ENCODE measurements at places on chromosomes 6 and 20.

- DNase-seq: no peak
Measured at GRCh38 chr6:53540129-53540692, 4.7 kb downstream of the GCLC start.

- no peak for DNase-seq
Measured at GRCh38 chr6:121847806-121848522, 412.5 kb downstream of the GJA1 start.

DNA sequence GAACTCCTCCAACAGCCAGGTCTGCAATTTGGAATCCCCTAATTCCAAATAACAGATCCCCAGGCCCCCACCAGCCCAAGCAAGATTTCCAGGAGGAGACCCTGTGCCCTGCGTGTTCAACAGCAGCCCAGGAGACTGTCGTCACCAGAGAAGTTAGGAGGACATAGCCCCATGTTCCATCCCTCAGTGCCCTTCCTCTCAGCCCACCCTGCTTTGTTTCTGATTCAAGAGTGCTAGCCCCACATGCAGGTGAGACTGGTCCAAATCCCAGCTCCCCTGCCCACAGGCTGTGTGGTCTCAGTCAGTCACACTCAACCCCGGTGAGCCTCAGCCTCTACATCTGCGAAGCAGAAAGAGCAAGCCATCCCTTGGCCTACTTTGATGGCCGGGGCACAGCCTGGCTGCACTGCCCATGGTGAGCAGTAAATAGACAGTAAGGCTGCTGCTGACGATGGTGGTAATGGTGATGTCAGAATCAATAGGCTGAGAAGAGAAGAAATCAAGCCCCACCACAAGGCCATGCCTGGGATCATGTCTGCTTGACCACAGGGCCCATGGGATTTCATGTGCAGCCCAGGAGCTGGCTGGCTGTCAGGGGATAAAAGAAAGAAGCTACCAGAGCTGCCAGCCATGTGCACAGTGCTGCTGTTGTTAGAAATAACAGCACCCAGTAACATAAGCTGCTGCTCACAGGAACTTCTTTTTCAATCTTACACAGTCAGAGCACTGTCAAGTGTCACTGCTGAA, 51.5 kb upstream of the NXT1 start:
- no peak for DNase-seq

DNA sequence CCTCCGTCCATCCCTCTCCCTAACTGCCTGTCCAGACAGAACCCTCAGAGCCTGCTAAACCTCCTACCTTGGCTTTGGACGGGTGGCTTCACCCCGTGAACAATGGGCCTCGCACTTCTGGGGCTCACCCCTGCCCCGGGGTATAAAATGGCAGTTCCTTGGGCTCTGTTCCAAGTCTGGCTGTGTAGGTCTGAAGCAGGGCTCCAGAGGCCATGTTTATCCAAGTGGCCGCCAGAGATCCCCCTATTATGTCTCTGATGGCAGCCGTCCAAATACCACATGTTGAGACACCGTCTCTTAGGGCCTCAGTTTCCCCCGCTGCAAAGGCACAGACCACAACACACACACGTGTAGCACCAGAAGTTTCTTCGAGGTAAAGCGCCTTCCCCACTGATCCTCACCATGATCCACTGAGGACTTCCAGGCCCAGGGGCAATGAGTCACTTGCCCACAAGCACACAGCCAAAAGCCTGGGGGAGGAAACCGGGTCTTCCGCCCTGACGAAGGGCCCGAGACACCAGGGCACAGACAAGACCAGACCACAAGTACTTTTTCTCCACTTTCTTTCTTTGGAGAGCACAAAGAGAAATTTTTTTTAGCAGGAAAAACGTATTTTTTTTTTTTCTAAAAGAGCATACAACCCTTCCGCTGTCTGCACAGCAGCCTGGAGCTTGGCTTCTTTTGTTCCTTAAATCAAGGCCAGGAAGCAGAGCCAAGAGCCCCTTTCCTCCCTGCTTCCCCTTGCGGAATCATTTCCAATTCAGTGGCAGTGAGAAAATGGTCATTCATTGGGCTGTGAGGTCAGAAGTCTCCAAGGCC, 11.8 kb downstream of the CPNE5 start:
- no peak for DNase-seq

DNA sequence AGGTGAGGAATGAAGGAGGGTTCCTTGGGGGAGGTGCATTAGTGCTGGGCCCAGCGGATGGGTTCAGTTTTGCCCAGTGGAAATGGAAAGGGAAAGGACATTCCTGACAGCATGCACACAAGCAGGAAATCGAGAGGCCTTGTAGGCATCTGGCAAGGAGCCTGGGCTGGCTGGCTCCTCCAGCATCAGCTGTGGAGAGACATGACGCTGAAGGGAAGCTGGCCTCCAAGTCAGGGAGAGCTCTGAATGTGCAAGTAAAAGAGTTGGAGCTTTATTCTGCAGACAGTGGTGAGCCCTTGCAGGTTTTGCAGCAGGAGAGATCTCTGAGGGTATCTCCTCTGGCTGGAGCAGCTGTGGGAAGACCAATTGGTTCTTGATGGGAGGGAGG, 154.3 kb downstream of the MRPL14 start:
- DNase-seq: no peak

- no peak for DNase-seq
Measured at GRCh38 chr6:75870389-75870788, 121.3 kb downstream of the MYO6 start.

DNA sequence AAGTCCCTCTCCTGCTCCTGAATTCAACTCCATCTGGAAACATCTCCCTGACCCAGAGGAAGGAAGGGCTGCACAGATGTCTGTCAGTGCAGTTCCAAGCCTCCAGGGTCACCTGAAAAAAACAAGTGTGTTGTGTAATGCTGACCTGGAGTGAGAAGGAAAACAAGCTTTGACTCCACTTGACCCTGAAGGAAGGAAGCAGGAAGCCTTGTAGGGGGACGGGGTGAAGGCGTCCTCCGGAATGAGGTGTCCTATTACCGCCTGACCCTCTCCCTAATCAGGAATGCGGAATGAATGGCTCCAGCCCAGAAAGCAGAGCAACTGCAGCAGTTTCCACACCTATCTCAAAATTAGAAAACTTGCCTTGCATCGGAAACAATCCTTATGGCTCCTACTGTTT, 13.9 kb upstream of the ADGRF5 start:
- DNase-seq: peak; percentile 40

- DNase-seq: no peak
Measured at GRCh38 chr6:42259841-42260395, 42.3 kb upstream of the MRPS10 start.

GRCh38 chr6:167846997-167847606, 20.4 kb downstream of the AFDN start:
- DNase-seq: no peak

GRCh38 chr6:133169901-133170300, 71.3 kb upstream of the EYA4 start:
- no peak for DNase-seq

DNA sequence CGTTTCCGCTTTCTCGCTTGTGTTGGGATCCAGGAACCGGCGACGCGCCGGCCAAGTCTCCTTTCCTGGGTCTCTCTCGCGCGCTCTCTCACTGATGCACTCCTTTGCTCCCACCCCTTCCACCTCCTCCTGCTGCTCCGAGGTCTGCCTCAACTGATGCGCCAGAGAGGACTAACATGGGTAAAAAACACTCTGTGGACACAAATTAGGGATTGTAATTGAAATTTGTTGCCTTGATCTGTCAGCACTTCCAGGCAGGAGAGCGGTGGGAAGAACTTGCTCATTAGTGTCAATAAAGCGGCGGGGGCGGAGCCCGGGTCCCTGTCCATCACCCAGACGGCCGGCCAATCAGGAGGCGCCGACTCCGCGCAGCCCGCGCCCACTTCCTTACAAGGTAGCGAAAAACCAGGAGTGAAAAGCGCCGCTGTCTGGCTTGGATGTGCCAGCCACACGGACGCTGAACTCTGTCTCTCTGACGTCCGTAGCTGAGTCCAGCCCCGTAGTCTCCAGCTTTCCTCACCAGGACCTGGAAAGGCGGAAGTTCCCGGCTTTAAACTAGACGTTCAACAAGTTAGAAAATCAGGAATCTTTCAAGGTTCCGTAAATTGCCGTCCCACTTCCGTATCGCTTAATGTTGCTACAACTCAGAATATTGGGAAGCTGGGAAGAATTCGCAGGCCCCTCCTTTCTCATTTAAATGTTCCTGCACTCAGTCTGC, at the start of gene TBX18:
TSS of gene TBX18 (minus strand) at position 267 of the 718 bp plus-strand sequence. CDS start 417 bp downstream, outside the sequence.
- DNase-seq: peak; percentile 96

DNA sequence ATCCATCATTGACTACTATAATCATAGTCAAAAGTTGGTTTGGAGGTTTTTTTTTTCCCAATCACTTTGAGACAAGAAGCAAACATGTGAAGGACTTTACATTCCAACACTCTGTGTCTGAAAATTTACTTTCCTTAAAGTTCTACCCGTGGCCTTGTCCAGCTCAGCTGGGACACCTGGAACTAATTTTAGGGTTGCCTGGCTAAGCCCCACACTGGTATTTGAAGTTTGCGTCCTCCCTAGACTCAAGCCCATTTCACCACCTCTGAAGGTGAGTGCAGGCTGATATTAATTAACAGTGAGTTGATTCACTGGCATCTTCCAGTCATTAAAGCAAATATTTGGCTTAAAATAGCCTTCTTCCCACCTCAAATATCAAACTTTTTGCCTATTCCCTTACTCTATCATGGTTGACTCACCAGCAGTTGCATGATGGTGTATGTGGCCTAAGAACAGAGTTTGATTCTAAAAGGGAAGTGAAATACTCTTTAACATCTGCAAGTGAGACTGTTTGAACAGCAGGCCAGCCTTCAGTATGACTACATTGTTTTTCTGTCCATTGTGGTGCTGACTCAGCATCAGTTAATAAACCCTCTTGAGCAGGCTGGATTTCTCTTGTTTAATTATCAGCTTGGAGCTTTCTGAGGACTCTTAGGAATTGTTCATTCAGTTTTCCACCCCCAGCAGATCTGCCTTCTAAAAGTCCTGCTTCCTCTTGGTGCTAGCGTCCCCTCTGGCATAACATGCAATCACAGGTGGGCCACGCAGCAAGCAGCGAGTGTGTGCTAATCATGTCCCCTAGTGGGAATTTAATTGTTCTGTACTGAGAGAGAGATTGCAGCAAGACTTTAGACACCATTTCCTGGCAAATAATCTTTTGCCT, 1.8 kb upstream of the PRDM1 start:
- no peak for DNase-seq

DNA sequence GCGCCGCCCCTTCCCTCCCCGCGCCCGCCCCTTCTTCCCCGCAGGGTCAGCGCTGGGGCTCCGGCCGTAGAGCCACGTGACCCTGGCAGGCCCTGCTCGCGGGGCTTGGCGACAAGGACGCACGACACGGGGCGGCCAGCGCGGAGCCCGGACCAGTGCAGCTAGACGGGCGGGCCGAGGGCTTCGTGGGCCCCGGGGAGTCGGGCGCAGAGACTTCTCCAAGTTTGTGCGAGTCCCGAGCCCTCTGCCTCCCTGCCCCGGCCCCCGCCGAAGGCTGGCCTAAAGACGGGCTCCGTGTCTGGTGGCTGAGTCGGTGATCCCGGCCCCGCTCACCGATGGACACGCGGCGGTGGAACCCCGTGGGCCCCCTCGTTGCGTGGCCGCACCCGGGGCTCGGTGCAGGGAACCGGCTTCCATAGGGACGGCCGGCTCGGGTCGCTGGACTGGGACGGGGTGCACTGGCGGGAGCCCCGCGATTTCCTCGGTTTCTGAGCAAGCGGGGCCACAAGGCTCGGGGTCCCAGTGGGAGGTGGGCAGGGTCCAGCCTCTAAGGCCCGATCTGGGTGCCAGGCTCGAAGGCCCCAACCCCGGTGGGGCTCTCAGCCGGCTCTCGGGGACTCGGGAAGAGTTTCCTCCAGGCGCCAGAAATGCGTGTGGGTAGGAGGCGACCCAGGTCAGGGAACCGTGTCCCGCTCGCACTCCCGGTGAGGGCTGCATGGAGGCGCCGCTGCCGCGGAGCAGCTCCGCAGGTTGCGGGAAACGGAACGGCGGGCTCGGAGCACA, 452 bp upstream of the GATA5 start:
- DNase-seq: no peak

GRCh38 chr20:12984069-12984765, 24.6 kb upstream of the SPTLC3 start:
- DNase-seq: no peak

GRCh38 chr6:129598244-129599187, 111.5 kb downstream of the ARHGAP18 start:
- no peak for DNase-seq

DNA sequence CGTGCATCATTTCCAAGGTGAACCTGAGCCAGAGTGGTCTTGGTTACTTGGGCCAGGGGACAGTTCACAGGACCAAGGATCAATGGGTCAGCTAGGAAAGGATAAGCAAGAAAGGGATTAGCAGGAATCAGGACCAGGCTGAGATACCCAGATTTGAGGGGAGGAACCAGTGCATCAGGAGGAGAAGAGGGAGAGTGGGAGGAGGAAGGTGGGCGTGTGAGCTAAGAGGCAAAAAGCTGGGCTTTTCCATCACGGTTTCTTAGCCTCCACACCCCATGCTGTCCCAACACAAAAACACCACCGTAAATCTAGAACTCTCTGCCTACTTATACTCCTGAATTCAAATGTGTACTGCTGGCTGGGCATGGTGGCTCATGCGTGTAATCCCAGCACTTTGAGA, 27.5 kb downstream of the EYA4 start:
- DNase-seq: no peak

- DNase-seq: no peak
Measured at GRCh38 chr20:39861381-39861780, 827.7 kb downstream of the MAFB start.

GRCh38 chr6:2770171-2770570, 5.0 kb downstream of the WRNIP1 start:
- DNase-seq: no peak

DNA sequence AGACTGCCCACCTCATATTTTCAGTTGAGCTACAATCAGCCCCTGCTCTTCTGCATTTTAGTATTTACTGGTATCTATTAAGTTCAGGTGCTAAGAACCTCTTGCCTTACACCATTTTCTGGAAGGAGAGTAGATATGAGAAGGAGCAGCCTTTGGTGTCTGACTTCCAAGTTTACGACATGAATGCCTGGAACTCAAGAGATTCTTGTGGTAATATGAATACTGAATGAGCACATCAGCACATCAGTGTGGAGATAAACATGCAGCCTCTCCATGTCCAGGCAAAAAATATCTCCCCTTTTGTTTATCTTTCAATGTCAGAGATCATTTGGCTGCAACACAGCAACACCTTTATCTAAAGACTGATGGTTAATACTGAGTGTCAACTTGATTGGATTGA, 65.8 kb upstream of the THEMIS start:
- no peak for DNase-seq

GRCh38 chr6:35687658-35688604, 784 bp downstream of the FKBP5 start:
- no peak for DNase-seq

DNA sequence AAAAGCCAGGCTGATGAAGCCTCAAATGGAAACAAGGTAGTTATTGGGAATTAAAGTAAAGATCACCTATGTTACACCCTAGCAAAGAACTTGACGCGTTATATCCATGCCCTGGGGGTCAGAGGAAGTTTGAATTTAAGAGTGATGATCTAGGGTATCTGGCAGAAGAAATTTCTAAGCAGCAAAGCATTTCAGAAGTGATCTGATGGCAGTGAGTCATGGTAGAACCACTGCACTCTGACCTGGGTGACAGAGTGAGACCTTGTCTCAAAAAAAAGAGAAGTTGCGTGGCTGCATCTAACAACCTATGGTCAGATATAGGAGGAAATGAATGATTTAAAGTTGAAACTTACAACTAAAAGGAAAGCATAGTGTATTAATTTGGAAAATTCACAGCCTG, 45.2 kb downstream of the SCP2D1 start:
- no peak for DNase-seq

- no peak for DNase-seq
Measured at GRCh38 chr6:73508776-73509175, 12.1 kb downstream of the EEF1A1 start.
